Activated CD8-positive, alpha-beta memory T cell treated with anti-CD3 and anti-CD28 coated beads for 1 hour (primary cell): ENCODE measurements at places on chromosomes 7 and 10.

DNA sequence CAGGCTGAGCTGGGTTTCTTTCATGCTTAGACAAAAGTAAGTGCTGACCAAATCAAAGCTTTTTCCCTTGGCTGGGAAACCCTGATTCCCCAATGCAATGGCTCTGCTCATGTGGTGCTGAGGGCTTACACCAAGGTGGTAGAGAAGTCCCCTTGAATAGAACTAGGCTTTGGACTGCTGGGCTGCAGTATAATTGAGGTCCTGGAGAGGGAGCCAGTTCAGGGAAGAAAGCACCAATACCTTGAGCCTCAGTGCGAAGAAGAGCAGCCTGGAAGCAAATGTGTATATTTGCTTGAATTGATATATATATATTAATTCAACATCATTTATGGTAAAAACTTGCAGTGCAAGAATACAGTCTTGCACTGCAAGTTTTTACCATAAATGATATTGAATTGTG is 391.1 kb downstream of the RPS24 start:
- DNase-seq: no peak

- no peak for DNase-seq
Measured at GRCh38 chr7:158077934-158078910, 509.4 kb downstream of the PTPRN2 start.

DNA sequence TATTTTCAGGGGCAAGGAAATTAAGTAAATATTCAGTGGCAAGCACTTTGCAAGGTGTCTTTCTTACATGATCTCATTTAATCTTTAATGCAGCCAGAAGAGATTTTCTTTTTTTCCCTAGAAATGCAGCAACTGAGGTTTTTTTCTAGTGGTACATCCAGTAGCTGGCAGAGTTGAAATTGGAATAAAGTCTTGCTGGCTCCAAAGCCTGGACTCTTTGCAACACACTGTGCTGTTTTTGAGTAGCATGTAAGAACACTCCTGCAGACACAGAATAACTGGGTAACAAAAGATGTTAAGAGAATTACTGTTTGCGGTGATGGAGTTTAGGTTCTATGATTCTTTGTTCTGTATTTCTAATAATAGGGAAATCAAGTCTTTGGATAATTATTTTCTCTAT is 123.6 kb downstream of the PON1 start:
- DNase-seq: no peak

DNA sequence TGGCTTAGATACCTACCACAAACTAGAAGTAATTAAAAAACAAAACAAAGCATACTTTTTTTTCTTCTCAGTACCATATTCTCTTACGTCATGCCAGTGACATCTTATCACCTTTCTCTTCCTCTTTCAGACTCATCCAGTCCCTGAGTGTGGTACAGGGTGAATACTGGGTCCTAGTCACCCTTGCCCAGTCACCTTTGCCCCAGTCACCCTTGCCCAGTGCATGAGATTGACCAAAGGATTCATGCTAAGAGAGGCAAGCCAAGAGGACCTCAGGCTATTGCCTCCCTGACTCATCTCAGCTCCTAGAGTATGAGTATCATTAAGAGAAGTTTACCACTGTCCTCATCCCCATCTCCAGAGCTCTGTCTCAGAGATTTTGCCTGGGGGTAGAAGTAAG is 10.0 kb upstream of the TSPAN12 start:
- DNase-seq: no peak

- no peak for DNase-seq
Measured at GRCh38 chr10:11875494-11876281, 52.5 kb downstream of the PROSER2 start.

- DNase-seq: no peak
Measured at GRCh38 chr7:43554423-43554822, 28.5 kb upstream of the STK17A start.

DNA sequence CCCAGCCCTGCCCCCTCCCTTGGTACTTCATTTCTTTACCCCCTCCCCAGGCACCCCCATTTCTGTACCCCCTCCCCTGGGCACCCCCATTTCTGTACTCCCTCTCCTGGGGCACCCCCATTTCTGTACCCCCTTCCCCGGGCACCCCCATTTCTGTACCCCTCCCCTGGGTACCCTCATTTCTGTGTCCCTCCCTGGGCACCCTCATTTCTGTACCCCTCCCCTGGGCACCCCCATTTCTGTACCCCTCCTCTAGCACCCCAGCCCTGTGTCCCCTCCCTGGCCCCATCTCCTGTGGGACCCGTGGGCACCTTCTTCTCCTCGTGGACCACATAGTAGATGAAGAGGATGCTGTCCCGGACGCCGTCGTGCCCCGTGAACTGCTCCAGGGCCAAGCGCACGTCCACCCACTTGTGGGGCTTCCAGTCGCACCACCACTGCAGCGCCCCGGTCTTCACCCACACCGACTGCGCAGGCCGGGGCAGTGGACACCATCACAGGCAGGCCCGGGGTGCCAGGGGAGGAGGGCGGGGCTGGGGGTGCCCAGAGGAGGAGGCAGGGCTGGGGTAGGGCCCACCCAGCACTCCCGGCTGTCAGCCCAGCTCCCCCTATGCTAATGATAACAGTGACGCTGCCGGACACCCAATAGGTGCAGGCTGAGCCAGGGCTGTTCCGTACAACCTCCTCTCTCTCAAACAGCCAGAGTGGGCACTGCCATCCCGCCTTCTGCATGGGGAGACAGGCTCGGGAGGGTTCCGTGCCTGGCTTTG is 20.4 kb downstream of the TECPR1 start:
- no peak for DNase-seq

- no peak for DNase-seq
Measured at GRCh38 chr7:80520199-80520598, 8.3 kb upstream of the GNAT3 start.

DNA sequence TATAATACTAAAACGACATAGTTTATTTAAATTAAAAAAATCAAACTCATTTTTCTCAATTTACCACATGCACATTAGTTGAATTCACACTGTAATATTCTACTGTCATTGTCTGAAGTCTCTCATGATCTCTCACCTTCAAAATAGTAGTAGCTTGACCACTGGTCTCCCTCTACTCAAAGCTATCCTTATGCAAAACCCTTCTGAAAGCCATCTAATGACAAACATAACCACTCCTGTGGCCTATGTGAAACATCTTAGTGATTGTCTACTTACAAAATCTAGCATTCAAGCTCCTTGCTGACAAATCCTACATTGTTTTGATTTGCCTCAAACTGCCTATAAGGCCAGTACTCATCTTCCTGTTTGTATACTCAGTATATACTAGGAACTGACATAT is 606.0 kb upstream of the GHITM start:
- DNase-seq: no peak

GRCh38 chr10:79331709-79332108 is 15.6 kb upstream of the PPIF start:
- no peak for DNase-seq

- no peak for DNase-seq
Measured at GRCh38 chr10:97778452-97779302, 6.9 kb upstream of the SFRP5 start.

GRCh38 chr10:95291365-95292039 is 699 bp upstream of the PDLIM1 start:
- DNase-seq: no peak

GRCh38 chr10:73586583-73586984 is 4.6 kb downstream of the USP54 start:
- no peak for DNase-seq

DNA sequence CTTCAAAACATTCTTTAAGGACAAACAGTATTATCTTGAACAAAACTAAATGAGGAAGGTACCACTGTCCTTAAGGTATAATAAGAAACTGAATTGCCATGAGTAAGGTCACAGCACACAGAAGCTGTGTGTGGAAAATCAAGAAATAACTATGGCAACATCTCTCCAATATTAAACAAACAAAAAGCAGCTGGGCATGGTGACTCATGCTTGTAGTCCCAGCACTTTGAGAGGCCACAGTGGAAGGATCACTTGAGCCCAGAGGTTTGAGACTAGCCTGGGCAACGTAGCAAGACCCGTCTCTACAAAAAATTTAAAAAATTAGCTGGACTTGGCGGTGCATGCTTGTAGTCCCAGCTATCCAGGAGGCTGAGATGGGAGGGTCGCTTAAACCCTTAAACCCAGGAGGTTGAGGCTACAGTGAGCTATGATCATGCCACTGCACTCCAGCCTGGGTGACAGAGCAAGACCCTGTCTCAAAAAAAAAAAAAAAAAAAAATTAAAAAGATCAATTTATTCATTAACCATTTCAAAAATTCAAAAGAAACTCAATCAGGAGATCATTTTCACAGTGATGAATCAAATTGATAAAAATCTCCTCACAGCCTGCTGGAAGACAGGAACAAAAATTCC is 195.4 kb downstream of the SKIDA1 start:
- no peak for DNase-seq

DNA sequence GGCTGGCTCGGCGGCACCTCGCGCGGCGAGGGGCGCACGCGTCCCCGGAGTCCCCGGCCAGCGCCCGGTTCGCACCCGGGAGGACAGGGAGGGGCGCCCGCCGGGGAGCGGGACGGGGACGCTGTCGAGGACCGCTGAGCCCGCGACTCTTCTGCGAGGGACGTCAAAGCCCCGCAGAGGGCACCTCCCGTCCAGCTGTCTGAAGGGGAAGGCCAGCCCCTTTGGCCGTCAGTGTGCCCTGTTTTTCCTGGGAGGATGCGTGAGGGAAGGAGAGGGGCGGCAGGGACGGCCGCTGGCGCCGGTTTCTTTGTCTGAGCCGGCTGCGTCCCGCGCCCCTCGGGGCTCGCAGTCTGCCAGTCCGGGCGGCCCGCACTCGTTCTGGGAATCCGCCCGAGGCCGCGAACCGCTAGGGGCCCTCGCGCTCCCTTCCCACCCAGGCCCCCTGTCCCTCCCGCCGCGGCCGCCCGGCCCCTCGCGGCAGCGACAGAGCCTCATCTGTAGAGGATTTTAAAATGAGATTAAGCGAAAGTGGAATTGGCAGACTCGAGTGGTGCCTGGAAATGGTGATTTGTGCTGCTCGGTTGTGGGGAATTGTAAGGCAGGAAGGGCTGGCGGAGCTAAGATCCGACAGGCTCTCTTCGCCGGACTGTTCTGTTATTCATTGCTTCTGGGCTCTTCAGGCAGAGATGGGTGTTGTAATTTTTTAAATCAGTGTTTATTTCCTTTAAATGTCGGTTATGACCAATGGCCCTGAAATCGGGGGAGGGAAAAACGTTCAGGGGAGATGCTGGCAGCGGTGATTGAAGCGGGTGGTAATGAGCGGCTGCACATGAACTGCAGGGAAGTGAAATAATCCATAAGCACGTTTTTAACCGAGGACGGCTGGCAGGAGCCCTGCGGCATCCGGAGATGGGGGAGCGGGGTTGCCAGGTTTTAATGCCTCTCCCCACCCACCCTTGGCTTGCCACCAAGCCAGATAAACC is 618 bp upstream of the RELN start:
- DNase-seq: no peak

DNA sequence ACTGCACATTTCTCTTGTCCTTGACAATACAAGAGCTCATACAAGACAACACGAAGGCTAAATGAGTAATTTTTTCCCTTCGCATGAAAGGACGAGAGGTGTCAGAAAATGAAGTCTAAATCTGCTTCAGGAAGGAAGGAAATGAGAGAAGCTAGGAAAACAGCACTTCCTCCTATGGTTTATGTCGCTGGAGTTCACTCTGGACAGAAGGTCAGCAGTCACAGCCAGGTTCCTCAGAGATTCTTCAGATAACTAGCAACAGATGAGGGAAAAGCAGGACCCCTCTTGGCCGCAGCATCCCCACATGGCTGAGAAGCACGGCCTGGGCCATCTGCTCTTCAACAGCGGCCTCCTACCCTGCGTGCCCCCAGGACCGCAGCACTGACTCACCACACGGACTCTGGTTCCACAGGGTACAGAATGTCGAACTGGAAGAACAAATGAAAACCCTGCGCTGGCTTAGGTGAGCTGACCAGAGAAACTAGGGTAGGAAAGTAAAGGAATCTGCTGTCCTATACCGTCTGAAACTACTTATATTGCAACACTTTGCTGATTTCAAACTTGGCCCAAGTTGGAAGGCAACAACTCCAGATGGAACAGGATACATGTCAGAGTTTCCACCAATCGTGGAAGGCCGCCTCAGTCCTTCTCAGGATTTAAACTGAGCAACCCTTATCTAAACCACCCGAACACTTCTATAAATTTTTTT is 26.3 kb downstream of the DNMBP start:
- no peak for DNase-seq

DNA sequence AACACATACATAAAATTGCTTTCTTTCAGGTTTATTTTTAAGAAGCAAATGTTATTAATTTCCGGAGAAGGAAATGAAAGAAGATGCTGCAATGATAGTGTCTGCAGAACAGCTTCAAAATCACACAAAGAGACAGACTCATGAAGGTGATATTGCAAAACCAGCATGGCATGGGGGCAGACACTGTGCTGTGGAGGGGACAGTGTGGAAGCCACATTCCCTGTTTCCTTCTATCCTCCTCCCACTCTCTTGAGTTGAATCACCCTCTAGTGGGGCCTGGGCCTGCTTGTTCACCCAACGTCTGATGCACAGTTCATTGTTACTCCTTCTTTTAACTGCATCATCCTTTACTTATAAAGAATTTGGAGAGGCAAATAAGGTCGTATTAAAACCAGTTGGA is 104.0 kb upstream of the INSIG1 start:
- DNase-seq: no peak

DNA sequence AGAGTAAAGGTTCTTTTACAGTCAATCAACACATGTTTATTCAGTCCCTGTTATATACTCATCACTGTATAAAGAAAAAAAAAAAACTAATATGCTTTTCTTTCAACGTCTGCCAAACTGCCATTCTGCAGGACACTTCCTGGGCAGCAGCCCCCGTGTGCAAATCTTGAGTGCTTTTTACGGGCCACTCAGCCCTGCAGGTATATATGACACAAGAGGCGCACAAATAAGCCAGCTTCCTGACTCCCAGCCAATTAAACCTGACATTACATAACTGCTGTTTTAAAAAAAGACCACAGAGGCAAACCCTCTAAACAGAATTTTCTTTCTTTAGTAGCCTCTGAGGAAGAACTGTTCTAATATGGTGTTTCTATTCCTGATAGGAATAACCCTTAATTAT is 263.0 kb upstream of the NEBL start:
- no peak for DNase-seq

DNA sequence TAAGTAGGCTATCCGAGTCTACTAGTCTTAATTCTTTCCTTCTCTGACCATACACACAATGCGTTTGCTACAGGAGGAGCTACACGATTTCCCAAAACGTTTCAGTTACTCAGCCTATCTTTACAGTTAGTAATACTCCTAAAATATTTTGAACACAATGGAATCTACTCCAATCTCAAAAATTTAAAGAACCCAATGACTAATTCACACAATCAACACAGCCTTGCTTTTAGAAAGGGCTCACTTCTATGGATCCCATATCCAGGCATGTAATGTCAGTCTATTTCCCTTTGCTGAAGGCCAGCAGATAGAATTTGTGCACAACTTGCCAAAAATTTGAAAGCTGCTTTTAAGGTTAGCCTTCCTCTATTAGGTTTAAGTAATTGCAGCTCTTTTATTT is 107.2 kb downstream of the VPS41 start:
- DNase-seq: no peak
